NCI-H774 (cell line): ENCODE measurements at places on chromosomes 5 and 9.
A peak's percentile ranks its signal among the peaks of the same experiment; 100 is the strongest.

DNA sequence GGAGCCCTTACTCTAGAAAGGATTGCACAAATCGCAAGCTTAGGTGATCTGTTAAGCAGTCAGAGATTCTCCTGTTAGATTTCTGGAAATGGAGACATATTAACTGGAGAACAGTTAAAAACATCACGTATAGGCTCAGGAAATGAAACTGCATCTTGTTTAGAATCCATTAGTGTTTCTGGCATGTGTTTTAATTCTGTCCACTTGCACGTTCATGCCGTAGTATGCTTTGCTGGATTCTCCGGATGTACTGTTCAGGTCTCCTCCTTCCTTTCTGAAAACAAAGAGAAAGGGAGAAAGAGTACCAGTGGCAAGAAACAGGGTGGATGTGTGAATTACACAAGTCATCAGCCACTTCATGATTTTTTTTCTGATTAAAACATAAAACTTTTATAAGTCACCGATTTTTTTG is 2.5 kb upstream of the RGMB start:
- no peak for DNase-seq

DNA sequence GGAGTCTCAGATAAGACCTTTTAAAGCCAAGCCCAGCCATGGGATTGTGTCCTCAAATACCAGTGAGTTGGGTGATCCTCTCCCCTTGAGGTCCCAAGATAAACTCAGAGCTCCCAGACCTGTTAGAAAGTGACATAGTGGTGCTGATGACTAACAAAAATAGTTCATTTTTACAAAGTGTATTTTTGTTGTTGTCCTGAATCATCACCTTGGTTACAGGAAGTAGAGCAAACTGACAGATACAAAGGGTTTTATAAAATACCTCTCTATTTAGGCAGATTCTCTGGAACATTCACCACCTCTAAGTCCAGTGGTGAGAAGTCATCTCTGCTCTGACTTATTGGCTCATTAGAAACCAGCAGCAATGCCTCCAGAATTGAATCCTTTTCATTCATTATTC is 259.3 kb downstream of the CEMIP2 start:
- no peak for DNase-seq

- DNase-seq, result no peak
Measured at GRCh38 chr5:148619484-148619883, 34.8 kb downstream of the HTR4 start.

DNA sequence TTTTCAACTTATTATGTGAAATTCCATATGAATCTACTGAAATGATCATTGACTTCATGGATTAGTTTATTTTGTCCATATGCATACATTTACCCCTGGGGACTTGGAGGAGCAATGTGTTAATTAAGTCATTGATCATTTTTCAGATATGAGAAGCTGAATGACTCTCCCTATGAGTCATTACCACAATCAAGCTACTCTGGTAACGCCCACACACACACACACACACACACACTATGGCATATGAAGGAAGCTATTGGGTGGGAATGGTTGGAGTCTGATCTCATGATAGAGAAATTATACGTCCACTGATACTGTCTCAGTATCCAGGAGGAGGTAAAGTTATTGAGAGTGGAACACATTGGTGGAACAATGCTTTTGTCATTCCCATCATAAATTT is 528.9 kb downstream of the AGTPBP1 start:
- no peak for DNase-seq

DNA sequence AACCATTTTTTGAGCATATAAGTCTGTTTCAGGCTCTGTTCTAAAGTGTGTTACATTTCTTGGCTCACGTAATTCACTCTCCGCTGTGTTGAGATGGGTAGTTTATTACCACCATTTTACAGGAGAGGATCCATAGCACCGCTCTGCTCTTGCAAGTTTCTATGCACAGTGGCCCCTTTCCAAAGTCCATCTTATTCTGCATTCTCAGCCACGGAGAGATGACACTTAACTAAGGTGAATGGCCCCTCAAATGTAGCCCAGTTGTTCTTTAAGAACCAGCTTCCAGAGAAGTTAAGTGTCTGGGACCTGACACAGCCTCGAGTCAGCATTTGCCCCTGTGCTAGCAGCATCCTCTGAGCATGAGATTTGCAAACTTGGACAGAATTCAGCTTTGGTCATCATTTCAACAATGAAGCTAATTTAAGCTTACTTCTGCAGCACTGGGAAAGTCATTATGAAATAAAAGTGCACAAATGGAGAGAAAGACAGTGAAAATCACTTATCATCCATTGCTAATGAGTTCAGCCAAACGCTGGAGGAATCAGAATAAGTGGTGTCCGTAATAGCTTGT is 61.9 kb downstream of the FAM78A start:
- DNase-seq, result no peak

- no peak for DNase-seq
Measured at GRCh38 chr5:103166706-103167105, 46.6 kb downstream of the PPIP5K2 start.

DNA sequence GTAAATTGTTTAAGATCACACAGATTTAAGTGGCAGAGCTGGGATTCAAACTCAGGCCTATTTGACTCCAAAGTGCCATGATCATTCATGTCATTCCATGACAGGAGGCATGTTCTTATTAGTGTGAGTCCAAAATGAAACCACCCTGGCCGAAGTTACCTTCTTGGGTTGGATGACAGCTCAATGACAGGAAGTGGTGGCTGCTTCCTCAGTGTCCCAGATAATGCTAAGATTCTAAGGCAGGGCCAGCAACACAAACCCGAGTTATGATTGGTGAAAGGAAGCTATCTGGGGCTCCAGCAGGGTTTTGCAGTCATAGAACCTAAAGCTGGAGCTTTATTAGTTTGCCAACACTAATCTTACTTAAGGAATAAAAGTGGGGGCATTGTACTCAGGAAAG is 340.4 kb downstream of the SLIT3 start:
- DNase-seq, result no peak

DNA sequence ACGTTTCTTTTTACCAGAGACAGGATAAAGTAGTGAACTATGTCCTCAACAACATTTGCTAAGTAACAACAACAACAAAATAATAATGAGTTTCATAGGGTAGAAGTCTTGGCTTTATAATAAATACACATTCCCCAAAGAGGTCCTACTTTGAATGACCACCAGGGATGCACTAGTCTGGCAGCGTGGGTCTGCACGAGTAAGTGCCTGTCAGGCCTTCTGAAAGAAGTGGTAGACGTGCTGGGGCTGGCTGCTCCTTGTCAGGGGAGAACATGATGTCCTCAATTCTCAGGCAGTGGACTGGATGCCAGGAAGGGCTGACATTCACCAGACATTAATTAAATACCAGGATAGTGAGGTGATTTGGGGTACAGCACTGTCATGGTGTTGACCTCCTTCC is 331.1 kb downstream of the TMEM38B start:
- no peak for DNase-seq

GRCh38 chr5:174312270-174312617 is 266.7 kb downstream of the NSG2 start:
- DNase-seq, result no peak

DNA sequence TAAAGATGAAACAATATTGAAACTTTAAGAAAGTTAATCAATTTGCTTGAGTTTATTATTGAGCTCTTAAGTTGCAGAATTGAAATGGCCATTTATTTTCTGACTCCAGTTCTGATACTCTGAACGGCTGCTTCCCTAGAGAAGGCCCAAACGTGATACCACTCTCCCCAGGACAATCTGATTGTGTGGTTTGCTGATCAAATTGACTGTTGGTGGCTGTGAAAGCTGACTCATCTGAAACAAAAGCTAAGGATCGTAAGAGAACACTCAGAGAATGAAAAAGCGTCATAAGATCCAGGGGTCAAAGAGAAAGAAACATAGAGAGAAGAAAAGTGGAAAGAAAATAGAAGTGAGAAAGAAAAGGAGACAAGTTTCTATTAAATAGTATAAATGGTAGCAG is 147.2 kb downstream of the IZUMO3 start:
- no peak for DNase-seq

DNA sequence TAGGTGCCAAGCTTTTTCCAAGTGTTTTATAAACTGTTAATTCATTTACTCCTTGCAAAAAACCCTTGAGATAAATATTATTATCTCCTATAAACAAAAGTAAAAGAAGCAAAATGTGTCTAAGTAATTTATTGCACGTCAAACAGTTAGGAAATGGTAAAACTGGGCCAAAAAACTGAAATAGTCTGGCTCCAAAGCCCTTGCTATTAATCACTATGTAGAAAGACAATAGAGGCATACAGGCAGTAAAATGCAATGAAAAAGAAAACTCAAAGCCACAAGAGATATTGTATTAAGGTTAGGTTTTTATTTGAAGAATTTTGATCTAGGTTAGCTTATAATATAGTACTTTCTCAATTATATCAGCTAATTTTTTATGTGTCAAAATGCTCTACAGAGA is 457.7 kb downstream of the ANXA1 start:
- DNase-seq, result no peak

DNA sequence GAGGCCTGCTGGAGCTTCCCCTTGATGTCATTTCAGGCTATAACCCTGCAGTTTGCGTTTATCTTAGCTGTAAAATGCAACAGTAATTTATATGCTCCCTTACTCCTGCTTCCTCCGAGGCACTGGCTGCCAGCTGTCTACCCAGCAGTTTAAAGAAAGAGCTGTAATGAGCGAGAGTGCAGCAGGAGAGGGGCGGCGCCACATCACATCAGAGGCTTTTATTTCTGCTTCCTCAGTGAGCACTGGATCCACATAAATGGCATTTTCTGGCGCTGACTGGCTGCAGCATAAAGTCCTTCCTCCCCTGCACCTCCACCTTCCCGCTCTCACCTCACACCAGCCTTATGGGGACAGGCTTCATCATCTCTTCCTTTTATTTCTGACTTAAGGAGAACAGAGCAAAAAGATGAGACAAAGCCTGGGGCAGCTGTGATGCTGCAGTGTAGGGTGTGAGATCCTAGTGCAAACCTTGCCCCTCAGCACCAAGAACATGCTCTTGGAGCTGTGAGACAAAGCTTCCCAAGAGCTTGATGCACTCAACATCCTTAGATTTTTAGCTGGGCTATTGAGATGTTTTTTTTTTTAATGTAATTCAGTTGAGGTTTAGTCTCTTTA is 829.6 kb upstream of the ZNF608 start:
- DNase-seq, result peak; percentile 52

GRCh38 chr5:174172566-174172965 is 127.1 kb downstream of the NSG2 start:
- DNase-seq, result no peak

- peak; percentile 95 for DNase-seq
Measured at GRCh38 chr9:17578911-17579793, at the start of gene SH3GL2. Gene SH3GL2, plus strand, starts transcription at chr9:17579066.

- DNase-seq, result no peak
Measured at GRCh38 chr5:14650052-14650451, 14.5 kb upstream of the OTULIN start.

DNA sequence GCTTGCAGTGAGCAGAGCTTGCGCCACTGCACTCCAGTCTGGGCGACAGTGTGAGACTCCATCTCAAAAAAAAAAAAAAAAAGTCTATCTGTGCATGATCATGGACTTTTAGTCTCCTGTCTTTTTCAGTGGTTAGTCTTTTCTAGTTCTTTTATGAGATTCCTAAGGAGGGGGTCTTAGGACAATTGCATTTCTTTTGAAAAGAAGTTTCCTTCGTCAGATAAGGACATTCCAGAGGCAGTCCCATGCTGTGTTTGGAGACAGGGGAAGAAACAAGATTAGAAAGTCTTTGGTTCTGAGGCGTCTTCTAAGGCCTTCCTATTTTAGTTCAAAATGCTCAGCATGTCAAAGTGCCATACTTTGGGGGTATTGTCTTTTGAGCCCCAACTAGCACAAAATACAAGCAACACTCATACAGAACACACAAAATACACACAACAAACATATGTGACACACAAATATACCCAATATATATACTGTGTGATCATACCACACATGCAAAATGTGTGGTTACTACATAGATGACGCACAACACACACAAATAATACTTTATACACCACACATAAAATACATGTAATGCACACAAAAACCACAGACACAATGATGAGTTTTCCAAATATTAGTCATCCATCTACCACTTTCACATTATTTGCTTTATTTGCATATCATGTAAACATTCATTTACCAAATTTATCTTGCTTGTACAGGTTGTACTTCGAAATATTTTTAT is 394.5 kb downstream of the SPATA31D1 start:
- DNase-seq, result no peak

GRCh38 chr9:137224830-137225694 is at the start of gene CYSRT1:
Gene CYSRT1, plus strand, starts transcription at chr9:137225174. Its CDS starts 448 bp downstream, at chr9:137225622.
- no peak for DNase-seq

GRCh38 chr5:149337736-149338135 is 7.6 kb upstream of the GRPEL2 start:
- DNase-seq, result peak; percentile 57

DNA sequence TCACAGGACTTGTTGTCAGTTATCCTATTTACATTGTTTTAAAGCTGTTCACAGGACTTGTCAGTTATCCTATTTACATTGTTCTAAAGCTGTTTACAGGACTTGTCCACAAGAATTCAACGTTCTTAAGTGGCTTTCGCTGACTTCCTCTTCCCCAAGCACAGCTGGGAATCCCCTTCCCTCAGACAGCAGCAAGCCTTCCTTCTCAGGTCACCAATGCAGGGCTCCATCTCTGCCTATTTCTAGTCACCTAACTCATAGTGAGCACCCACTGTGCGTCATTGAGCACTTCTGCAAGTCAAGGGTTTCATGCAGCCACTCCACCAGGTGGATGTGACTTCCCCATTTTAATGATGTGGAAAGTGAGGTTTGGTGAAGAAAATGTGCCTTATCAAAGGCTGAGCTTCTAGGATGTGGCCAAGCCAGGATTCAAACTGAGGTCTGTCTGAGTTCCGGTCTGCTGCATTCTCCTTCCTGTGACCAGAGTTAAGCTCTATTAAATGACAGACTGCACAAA is 109.8 kb upstream of the ZNF462 start:
- no peak for DNase-seq

DNA sequence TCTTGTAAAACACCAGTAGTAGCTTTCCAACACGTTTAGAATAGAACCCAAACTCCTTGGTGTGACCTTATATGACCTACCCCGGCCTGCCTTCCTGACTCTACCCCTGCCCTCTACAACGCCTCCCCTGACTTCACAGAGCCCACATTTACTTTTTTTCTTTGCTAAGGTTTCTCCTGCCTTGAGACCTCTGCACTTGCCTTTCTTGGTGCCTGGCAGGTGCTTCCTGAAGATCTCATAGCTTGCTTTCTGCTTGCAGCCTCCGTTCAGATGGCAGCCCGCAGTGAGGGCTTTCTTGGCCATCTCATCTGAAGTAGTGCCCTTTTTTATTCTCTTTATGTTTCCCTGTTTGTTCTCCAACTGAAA is 24.3 kb downstream of the NUP214 start:
- no peak for DNase-seq

- DNase-seq, result no peak
Measured at GRCh38 chr5:75468593-75468992, 42.8 kb downstream of the CERT1 start.

- DNase-seq, result no peak
Measured at GRCh38 chr5:52708463-52708862, 79.3 kb upstream of the ITGA1 start.

- no peak for DNase-seq
Measured at GRCh38 chr9:96852676-96853075, 1.6 kb downstream of the ZNF782 start.

GRCh38 chr9:124354346-124355038 is 60.8 kb downstream of the PSMB7 start:
- DNase-seq, result no peak
